Activated naive CD4-positive, alpha-beta T cell treated with anti-CD3 and anti-CD28 coated beads for 36 hours (primary cell): ENCODE measurements at places on chromosomes 13 and 19.
A peak's percentile ranks its signal among the peaks of the same experiment; 100 is the strongest.

- no peak overlapping the region for H3K27ac ChIP-seq
- H3K4me1 ChIP-seq, result peaks cover 4% of the 10 kb centered on the region
- peaks cover 41% of the 10 kb centered on the region for H3K36me3 ChIP-seq
- peaks cover 31% of the 10 kb centered on the region for H3K27me3 ChIP-seq
Observed at GRCh38 chr19:58059671-58060078, 593 bp downstream of the ZNF135 start.

- H3K36me3 ChIP-seq, result peaks cover 28% of the 10 kb centered on the region
- peaks cover 47% of the 10 kb centered on the region for H3K4me1 ChIP-seq
- H3K27me3 ChIP-seq, result no peaks in the 10 kb centered on the region
- peak overlapping the region; percentile 95 for H3K4me3 ChIP-seq
- peak overlapping the region; percentile 97 for H3K27ac ChIP-seq
Observed at GRCh38 chr19:1130771-1131717, 27.2 kb downstream of the GPX4 start.

DNA sequence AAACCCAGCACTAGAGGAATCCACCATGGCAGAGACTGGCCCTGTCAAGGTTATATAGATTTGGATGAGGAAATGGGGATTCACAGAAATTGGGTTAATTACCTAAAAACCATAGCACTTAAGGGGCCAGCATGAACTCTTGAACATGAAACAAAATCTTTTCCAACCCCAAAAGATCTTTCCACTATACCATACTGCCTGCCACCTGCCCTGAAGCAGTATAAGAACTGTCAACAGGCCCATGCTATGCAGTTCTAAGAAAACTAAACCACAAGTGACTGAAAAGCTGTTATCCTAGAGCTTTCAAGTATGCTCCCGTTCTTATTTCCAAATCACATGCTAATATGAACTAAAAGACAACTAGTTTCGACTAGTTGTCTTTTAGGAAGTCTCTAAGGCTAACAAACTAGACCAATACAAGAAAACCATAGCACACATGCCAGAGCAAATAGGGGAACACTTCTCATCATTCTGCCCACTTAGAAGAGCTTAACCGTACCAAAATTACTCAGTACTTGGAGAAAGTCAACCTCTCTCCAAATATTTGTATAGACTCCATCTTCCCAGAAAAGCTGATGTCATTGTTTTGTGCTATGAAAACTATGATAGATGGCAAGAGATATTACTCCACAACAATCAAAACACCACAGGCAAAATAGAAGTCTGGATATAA is 27.5 kb downstream of the HSPH1 start:
- peaks cover 2% of the 10 kb centered on the region for H3K27me3 ChIP-seq
- peak overlapping the region; percentile 32 for H3K27ac ChIP-seq
- no peak for DNase-seq
- peaks cover 45% of the 10 kb centered on the region for H3K4me1 ChIP-seq

DNA sequence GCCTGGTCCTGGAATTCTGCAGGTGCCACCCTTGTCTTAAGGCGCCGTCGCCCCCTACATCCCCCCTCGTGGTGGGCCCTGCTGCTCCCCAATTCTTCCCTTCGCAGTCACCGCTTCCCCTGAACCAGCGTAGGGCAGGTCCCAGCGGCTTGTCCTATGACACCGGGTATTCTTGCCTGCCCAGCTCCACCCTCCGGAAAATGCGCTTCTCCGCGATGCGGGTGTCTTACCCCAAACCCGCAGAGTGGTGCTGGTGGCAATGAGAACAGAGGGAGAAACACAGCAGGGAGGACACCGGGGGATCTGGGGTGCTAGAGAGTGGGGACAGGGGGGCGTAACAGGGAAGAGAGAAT is 9.0 kb downstream of the ZNF808 start:
- no peaks in the 10 kb centered on the region for H3K27me3 ChIP-seq
- peak overlapping the region; percentile 85 for H3K4me3 ChIP-seq
- H3K4me1 ChIP-seq, result peaks cover 26% of the 10 kb centered on the region
- peak; percentile 56 for DNase-seq
- H3K36me3 ChIP-seq, result peaks cover 61% of the 10 kb centered on the region

DNA sequence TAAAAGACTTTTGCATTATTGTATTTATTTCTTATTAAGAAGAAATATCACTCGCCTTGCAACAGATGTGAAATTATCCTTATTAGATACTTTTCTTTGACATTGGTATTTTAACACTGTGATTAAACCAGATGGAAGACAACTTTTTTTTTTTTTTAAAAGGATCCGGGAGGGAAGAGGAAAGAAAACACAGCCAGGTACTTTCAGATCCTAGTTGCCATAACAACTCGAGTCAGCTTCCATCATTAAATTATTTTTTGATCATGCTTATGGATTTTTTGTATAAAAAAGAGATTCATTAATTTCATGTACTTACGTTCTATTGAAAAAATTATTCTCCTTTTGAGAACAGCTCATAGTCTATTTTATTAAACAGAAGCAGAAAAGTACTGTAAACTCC is 515.7 kb downstream of the TBC1D4 start:
- no peak for DNase-seq
- H3K36me3 ChIP-seq, result no peaks in the 10 kb centered on the region
- no peak overlapping the region for H3K4me3 ChIP-seq
- H3K27me3 ChIP-seq, result peaks cover 10% of the 10 kb centered on the region
- no peaks in the 10 kb centered on the region for H3K4me1 ChIP-seq
- no peak overlapping the region for H3K27ac ChIP-seq

- H3K27me3 ChIP-seq, result no peaks in the 10 kb centered on the region
- H3K4me1 ChIP-seq, result peaks cover 2% of the 10 kb centered on the region
- H3K36me3 ChIP-seq, result no peaks in the 10 kb centered on the region
- no peak overlapping the region for H3K4me3 ChIP-seq
- peak; percentile 15 for DNase-seq
- no peak overlapping the region for H3K27ac ChIP-seq
Observed at GRCh38 chr19:30085394-30085793, 143.4 kb downstream of the URI1 start.

GRCh38 chr13:101621099-101621498 is 168.6 kb downstream of the ITGBL1 start:
- no peak overlapping the region for H3K27ac ChIP-seq
- H3K36me3 ChIP-seq, result no peaks in the 10 kb centered on the region
- no peak overlapping the region for H3K4me3 ChIP-seq
- no peak for DNase-seq
- H3K27me3 ChIP-seq, result no peaks in the 10 kb centered on the region
- peaks cover 28% of the 10 kb centered on the region for H3K4me1 ChIP-seq

DNA sequence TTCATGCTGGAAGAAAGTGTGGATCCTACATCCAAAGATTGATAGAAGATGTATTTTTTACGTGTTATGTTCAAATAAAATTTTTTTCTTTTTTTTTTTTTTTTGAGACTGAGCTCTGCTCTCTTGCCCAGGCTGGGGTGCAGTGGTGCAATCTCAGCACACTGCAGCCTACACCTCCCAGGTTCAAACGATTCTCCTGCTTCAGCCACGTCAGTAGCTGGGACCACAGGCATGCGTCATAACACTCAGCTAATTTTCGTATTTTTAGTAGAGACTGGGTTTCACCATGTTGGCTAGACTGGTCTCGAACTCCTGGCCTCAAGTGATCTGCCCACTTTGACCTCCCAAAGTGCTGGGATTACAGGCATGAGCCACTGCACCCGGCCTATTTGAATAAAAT is 65.7 kb downstream of the KLF12 start:
- no peaks in the 10 kb centered on the region for H3K27me3 ChIP-seq
- DNase-seq, result peak; percentile 49
- peaks cover 66% of the 10 kb centered on the region for H3K4me1 ChIP-seq
- no peak overlapping the region for H3K4me3 ChIP-seq

DNA sequence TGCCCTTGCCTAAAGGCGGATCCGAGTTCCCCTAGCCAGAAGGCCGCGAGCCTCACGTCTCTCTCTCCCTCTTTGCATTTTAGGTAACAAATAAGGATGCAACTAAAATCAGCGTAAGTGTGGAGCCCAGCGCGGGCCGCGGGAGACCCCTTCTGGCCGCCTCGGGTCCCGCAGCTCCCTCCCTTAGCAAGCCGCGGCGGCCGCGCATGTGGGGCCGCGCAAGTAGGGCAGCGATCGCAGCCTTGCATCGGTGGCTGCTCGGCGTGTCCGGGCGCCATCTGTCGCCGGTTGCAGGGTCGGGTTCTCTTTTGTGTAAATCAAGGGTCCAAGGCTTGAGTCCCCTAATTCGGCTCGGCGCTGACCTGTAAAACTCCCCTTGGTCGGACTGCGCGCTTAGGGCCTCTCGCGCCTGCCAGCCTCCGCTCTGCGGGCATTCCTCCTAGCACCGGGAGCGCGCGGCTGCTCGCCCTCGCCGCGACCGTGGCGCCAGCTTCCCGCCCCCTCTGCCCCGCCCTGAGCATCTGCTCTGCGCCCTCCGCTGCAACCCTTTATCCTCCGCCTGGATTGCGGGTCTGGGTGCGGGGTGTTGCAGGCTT is 2.7 kb downstream of the VSTM2B start:
- peaks cover 29% of the 10 kb centered on the region for H3K4me1 ChIP-seq
- H3K4me3 ChIP-seq, result peak overlapping the region; percentile 49
- peaks cover 67% of the 10 kb centered on the region for H3K27me3 ChIP-seq

DNA sequence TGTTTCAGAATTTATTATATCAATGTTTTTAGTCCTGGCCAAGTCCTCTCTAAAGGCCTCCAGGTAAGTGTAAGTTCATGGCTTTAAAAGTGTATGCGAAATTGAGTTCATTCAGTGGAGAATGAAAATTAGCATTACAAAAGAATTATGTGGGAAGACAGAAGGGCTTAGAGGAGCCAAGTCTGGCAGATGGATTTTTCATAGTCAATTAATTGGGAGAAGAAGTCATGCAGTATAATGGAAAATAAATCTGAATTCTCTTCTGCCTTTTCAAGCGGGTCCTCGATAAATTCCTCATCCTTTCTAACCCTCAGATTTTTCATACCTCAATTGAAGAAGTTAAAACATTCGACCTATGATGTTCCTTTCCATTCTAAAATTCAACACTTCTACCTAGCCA is 394.2 kb downstream of the ITGBL1 start:
- no peak for DNase-seq
- no peak overlapping the region for H3K27ac ChIP-seq
- no peaks in the 10 kb centered on the region for H3K4me1 ChIP-seq

DNA sequence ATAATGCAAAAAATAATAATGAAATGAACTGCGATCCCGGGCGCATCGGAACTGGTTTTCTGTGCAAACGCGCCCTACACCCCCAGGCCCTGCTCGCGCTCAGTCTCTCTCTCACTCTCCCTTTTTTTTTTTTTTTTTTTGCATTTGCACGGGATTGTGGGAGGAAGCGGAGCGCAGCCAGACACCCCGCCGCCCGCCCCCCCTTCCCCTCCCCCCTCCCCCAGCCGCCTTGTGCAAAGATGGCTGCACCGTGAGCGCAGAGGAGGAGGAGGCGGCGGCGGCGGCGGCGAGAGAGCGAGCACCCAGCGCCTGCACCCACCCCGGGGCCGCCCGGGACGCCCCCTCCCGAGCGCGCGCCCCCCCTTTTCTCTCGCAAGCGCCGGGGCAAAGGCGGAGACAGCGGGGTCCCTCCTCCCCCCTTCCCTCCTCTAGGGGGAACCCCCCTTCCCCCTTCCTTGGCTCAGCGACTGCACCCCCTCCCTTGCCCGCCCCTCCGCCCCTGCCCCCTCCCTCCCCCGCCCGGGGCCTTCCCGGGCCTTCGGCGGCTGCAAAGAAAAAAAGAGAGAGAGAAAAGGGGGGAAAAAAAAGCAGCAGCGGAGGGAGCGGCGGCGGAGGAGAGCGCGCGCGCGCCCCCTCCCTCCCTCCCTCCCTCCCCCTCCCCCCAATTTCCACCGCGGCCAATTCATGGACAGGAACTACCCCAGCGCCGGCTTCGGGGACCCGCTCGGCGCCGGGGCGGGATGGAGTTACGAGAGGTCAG is at the start of gene PRR12:
PRR12 (plus strand) TSS at position 212 of the 760 bp plus-strand sequence; CDS start at position 685, 473 bp downstream.
- peaks cover 9% of the 10 kb centered on the region for H3K36me3 ChIP-seq
- peak within 1 kb of the TSS; percentile 77 for H3K4me3 ChIP-seq
- H3K27me3 ChIP-seq, result no peaks in the 10 kb centered on the region

DNA sequence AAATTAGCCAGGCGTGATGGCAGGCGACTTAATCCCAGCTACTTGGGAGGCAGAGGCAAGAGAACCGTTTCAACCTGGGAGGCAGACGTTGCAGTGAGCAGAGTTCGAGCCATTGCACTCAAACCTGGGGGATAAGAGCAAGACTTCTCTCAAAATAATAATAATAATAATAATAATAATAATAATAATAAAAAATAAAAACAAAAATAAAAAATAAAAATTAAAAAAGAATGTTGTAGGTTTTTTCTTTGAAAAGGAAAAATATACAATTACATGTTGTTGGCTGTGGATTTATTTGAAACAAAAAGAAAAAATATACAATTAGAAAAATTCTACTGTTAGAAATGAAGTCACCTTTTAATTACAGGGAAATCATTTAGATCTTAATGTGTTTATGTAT is 11.5 kb upstream of the PRODH2 start:
- H3K27me3 ChIP-seq, result peaks cover 22% of the 10 kb centered on the region
- no peak for DNase-seq
- H3K4me3 ChIP-seq, result no peak overlapping the region

GRCh38 chr19:58128041-58128685 is 22.4 kb downstream of the ZNF329 start:
- H3K4me1 ChIP-seq, result no peaks in the 10 kb centered on the region
- no peak overlapping the region for H3K4me3 ChIP-seq
- H3K27ac ChIP-seq, result no peak overlapping the region

- H3K36me3 ChIP-seq, result no peaks in the 10 kb centered on the region
- no peak overlapping the region for H3K4me3 ChIP-seq
- H3K4me1 ChIP-seq, result peaks cover 2% of the 10 kb centered on the region
Observed at GRCh38 chr13:30552567-30552966, 65.2 kb upstream of the USPL1 start.

GRCh38 chr19:8935460-8935859 is 74.7 kb downstream of the MUC16 start:
- peaks cover 11% of the 10 kb centered on the region for H3K27me3 ChIP-seq
- H3K36me3 ChIP-seq, result no peaks in the 10 kb centered on the region
- H3K27ac ChIP-seq, result no peak overlapping the region
- H3K4me3 ChIP-seq, result no peak overlapping the region
- no peaks in the 10 kb centered on the region for H3K4me1 ChIP-seq
- no peak for DNase-seq

GRCh38 chr13:47409778-47410177 is 512.9 kb upstream of the HTR2A start:
- H3K27ac ChIP-seq, result no peak overlapping the region
- no peaks in the 10 kb centered on the region for H3K36me3 ChIP-seq
- no peak overlapping the region for H3K4me3 ChIP-seq
- no peaks in the 10 kb centered on the region for H3K4me1 ChIP-seq

DNA sequence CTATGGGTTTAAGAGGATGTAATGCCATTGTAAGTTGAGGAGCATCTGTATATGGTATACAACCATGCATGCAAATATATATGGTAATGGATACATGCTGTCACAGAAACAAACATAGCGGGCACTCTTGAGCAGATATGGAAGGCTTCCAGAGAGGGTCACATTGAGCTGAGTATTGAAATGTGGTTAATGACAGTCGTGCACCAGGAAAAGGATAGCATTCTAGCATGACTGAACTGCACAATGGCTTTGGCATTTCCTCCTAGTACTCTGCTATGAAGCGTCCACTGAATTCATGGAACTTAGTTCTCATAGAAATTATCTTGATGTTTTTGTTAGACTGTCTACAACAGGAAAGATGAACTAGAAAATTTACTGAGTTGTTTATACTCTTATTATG is 25.2 kb downstream of the DGKH start:
- H3K27ac ChIP-seq, result no peak overlapping the region
- H3K4me1 ChIP-seq, result peaks cover 25% of the 10 kb centered on the region
- no peak for DNase-seq
- H3K36me3 ChIP-seq, result peaks cover 9% of the 10 kb centered on the region
- H3K27me3 ChIP-seq, result no peaks in the 10 kb centered on the region

- H3K4me1 ChIP-seq, result peaks cover 68% of the 10 kb centered on the region
- H3K36me3 ChIP-seq, result peaks cover 35% of the 10 kb centered on the region
- H3K4me3 ChIP-seq, result no peak overlapping the region
- no peak for DNase-seq
Observed at GRCh38 chr13:99506634-99507033, 5.4 kb downstream of the TM9SF2 start.

- peaks cover 46% of the 10 kb centered on the region for H3K36me3 ChIP-seq
- DNase-seq, result no peak
- no peaks in the 10 kb centered on the region for H3K27me3 ChIP-seq
Observed at GRCh38 chr19:46608581-46609345, 7.6 kb downstream of the CALM3 start.
